ENCODE measurements at places on chromosomes 6 and 20.

DNA sequence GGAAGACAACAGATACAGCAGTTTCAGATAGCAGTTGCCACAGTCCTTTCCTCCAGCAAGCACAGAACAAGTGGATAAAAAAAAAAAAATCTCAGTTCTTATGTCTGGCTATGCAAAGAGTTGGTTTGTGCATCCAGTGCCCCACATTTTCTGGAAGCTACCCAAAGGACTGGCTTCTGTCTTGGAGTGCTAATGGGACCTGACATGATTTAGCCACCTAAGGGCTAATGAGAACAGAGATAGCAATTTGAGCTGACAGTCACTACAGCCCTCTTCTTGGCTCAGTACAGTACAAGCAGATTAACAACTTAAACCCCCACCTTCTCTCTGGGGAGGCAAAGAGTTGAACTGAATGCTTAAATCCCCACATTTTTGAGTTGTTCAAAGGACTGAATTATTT is 976.8 kb downstream of the TBC1D32 start:
- no peak for DNase-seq

DNA sequence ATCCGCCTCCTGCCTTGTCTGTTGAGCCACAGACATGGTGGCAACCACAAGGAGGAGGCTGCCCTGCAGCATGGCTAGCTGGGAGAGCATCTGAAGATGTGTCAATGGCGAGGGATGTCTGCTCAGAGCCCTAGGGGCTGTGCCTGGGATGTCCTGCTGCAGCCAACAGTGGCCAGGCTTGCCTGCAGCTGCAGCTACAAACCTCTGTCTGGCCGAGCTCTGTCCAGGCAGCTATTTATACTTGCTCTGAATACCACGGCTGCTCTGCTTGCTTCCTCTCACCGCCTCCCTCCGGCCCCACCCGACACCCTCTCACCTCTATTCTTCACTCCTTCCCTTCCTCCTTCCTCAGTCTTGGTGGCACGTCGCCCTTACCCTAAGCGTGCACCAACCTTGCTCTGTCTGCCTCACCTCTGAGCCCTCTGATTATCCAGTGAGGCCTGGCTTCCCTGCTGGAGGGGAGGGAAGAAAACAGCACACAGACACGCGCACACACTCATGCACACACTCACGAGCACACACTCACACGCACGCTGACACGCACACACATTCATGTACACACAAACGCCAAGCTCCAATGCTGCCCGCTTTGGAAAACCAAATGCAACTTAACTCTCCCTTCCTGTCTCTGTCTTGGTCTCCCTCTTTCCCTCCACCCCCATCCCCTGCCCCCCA is at the start of gene ANGPT4:
Gene ANGPT4 (minus strand): TSS at position 210 of the 675 bp plus-strand sequence. CDS start 120 bp downstream, at position 90.
- no peak for DNase-seq

GRCh38 chr6:33277663-33278391 is 904 bp downstream of the B3GALT4 start:
- DNase-seq, result no peak

DNA sequence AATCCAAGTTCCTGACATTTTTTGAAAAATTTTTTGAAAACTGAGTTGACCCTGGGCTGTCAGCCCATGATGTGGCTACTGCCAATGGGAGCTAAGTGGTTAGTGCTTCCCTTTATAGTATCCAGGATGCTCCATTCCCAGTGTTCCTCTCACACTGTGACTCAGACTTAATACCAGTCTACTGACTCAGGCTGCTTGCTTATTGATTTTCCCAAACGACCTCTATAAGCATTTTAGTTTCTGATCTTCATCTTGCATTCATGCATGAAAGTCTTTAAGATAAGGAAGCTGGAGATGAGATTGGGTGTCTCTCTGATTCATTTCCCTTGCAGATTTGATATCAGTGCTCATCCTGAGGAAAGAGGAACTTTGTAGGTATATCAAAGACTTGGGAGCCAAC is 560.0 kb downstream of the TBC1D32 start:
- DNase-seq, result no peak

Measured in COR-L47 (cell line).